ENCODE measurements at places on chromosomes 5 and 9.

- no peak for DNase-seq
Measured at GRCh38 chr9:75995066-75995465, 104.6 kb downstream of the PCSK5 start.

DNA sequence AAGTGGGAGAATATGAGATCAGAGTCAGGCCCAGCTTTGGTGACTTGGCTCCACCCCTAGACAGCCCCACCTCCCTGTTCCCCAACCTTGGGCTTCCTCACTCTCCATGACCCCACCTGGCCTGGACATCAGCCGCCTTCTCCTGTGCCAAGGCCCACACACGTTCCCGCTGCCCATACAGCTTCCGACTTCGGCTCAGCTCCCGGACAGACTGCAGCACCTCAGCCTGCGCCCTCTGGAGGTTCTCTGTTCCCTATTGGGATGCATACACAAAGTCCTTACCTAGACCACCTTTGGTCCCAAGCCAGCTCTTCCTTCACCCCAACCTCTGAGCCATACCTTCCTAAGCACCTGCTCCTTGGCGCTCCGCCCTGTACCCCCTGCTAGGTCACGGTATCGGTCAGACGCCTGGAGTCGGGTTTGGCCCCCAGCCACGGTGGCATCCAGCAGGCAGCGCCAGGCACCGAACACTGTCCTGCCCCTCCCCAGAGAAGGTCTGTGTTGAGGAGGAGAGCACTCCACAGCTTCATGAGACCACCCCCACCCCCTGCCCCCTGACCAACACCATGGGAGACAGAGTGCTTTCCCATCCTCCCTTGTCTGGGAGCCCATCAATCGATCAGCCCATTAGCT, 2.0 kb downstream of the FCHSD1 start:
- DNase-seq: no peak

DNA sequence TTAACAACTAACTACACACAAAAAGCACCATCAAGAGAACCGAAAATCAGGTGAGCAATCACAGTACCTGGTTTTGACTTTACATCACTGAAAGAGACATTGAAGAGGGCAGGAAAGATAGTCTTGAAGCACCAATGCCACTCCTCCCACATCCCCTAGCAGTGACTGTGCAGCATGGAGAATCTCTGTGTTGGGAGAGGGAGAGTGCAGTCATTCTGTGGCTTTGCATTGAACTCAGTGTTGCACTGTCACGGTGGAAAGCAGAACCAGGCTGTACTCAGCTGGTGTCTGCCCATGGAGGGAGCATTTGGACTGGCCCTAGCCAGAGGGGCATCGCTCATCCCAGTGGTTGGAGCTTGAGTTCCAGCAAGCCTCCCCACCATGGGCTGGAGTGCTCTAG, 40.4 kb downstream of the C5 start:
- DNase-seq: no peak

DNA sequence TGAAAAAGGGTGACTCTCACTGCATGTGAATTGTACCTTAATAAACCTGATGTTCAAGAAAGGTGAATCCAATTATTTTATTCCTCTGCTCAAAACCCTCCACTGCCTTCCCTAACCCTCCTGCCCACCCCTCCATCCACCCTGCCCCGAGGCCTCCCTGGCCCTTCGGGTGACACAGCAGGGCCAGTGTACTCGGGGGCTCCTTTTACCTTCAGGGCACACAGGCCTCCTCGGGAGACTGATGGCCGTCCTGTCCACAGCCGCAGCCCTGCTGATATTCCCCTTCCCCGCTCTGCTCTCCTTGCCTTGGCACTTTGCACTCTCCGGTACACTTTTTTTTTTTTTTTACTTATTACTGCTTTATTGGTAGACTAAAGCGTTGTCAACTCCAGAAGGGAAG, 234.0 kb downstream of the CACNA1B start:
- DNase-seq: no peak

- no peak for DNase-seq
Measured at GRCh38 chr5:96148376-96148775, 186.7 kb upstream of the ELL2 start.

DNA sequence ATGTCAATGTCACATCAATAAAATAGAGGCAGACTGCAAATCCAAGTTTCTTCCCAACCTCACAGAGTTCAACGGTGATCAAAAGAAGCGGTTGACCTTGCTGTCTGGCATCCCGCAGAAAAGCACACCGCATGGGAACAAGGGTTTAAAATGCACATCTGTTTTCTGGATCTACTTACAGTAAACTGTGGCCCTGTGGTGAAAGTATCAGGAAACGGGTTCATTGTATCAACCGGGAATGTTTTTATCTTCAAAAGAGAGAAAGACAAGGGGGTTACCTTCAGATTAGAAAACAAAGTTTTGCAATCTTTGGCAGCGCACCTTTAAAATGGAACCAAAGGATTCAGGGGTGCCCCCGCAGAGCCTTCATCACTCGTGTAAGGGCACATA, 15.5 kb upstream of the FRRS1L start:
- no peak for DNase-seq

DNA sequence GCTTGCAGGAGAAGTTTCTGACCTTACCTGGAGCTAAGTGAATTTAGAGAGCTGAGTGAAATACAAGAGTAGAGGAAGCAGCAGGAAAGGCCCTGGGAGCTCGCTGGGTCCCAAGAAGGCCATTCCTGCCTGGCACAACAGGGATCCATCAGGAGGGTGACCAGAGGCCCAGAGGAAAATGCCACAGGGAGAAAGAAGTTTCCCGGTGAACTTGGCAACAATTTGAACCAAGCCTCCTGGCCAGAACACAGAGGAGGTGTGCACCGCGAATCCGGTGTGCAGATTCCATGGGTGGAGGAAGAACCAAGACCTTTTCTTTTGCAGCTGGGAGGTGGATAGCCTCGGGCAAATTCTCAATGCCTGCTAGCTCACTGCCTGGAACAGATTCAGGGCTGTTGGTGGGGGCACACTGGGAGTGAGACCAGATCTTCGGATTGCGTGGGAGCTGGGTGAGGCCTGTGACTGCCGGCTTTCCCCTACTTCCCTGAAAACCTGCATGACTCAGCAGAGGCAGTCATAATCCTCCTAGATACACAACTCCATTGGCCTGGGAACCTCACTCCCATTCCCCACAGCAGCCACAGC, 1850.9 kb upstream of the NUDT12 start:
- no peak for DNase-seq

GRCh38 chr9:101618698-101619097, 23.9 kb upstream of the PPP3R2 start:
- no peak for DNase-seq

GRCh38 chr9:72997387-72997995, 44.6 kb upstream of the ALDH1A1 start:
- no peak for DNase-seq

- no peak for DNase-seq
Measured at GRCh38 chr5:177959315-177959714, 36.7 kb downstream of the PROP1 start.

GRCh38 chr9:112705768-112706427, 12.0 kb downstream of the INIP start:
- DNase-seq: no peak

DNA sequence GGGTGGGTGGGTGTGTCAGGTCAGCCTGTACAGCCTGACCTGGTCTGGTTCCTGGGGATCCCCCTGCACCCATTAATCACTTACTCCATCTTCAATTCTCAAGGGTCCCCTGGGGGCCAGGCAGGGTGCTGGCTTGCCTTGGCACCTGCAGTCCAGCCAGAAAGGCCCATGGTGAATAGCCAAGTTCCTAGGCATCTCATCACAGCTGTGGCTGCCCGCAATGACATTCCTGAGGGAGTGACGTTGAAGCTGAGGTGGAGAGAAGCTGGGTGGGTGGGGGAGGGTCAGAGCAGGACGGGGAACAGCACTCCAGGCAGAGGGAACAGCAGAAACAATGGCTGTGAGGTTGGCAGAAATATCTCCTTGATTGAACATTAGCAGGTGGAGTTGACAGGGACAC, 10.6 kb downstream of the HMCN2 start:
- DNase-seq: no peak

DNA sequence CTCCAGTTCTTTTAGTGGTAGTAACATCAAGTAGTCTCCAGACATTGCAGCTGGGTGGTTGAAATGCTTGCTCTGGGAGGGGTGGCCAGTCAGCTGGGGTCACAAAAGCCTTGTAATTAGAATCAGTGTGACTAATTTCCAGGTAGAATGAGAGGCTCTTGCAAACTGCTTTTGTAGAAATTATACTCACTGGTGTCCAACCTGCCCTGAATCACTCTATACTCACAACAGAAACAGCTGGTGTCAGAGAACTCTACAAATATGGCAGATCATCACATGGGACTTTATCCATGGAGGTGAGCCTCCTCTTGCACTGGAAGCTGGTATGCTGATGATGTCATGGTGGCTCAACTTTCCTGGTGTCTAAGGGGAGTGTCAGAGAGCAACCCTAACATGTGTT, 71.3 kb downstream of the SH3TC2 start:
- no peak for DNase-seq

- DNase-seq: no peak
Measured at GRCh38 chr9:10045598-10045997, 567.2 kb downstream of the PTPRD start.

GRCh38 chr5:169367861-169368260, 66.9 kb upstream of the SLIT3 start:
- no peak for DNase-seq

DNA sequence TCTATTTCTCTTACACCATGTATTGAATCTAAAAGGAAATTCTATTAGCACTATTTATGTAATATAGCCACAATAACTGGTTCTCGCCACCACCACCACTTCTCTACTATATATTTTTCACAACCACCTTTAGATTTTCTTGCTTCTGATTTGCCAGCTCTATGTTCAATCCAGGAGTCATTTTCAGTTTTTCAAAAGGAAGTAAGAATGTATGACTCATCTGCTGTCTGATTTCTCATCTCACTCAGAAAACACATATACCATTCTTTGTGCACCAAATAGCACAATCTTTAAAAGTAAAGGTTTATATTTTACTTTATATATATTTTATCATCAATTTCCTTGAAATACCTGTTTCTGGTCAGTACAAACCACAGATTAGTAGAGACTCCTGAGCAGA, 1127.5 kb downstream of the TAF11L14 start:
- DNase-seq: no peak

- no peak for DNase-seq
Measured at GRCh38 chr9:81621785-81622259, 67.5 kb downstream of the TLE1 start.

GRCh38 chr5:173041881-173042762, 14.0 kb upstream of the CREBRF start:
- DNase-seq: no peak

- no peak for DNase-seq
Measured at GRCh38 chr9:37959976-37960375, 56.0 kb upstream of the SLC25A51 start.

DNA sequence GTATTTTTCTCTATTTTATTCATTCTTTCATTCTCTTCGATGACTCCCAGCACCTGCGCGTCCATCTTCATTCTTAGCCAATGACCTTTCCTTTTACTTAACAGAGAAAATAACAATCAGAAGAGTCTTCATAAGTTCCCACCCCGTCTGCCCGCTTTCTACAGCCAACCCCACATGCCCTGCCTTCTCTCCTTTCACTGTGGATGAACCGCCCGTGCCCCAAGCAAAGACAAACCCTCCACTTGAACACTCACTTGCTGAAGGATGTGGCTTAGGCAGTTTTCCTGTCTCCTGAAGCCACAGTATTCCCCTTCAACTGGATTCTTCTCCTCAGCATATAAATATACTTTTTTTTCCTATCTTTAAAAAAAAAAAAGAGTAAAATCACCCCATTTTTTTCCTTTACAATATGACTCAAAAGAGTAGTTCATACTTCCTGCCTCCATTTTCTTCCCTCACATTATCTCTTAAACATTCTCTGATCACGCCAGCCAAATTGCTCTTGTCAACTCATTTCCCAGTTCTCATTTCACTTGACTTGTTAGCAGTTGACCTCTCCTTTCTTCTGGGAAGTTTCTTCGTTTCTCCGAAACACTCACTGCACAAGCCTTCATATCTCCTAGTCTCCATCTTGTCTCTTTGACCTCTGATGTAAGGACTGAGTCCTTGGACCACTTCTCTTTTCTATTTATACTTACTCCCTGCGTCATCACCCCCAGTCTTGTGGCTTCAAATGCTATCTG, 11.1 kb downstream of the NIPSNAP3B start:
- DNase-seq: no peak

DNA sequence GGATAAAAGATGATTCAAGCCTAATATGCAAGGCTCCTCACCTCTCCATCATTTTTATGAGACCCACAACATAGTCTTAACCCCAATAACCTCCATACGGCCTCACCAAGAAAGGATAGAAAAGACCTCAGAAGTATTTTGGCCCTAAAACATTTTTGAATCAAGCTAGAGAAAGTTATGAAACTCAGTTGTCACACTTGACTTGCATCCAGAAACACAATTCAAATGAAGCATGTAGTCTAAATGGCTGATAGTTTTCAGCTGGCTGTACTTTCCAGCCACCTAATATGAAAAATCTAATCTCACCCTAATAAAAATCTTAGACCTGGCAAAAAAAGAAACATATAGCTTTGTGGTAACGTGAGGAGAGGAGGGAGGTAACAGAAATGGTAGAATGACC, 116.1 kb downstream of the ARL15 start:
- DNase-seq: no peak

- DNase-seq: no peak
Measured at GRCh38 chr5:80146046-80146445, 109.8 kb downstream of the SERINC5 start.

- no peak for DNase-seq
Measured at GRCh38 chr5:37902323-37902722, 62.5 kb upstream of the GDNF start.

- DNase-seq: no peak
Measured at GRCh38 chr5:75509546-75509945, 1.9 kb downstream of the CERT1 start.

- no peak for DNase-seq
Measured at GRCh38 chr9:16367605-16368231, 502.8 kb downstream of the BNC2 start.

- no peak for DNase-seq
Measured at GRCh38 chr5:159104051-159104651, 4.4 kb upstream of the EBF1 start.

- no peak for DNase-seq
Measured at GRCh38 chr5:3600106-3601060, 4.8 kb downstream of the IRX1 start.

GRCh38 chr5:32949286-32949970, 238.3 kb downstream of the NPR3 start:
- DNase-seq: no peak

DNA sequence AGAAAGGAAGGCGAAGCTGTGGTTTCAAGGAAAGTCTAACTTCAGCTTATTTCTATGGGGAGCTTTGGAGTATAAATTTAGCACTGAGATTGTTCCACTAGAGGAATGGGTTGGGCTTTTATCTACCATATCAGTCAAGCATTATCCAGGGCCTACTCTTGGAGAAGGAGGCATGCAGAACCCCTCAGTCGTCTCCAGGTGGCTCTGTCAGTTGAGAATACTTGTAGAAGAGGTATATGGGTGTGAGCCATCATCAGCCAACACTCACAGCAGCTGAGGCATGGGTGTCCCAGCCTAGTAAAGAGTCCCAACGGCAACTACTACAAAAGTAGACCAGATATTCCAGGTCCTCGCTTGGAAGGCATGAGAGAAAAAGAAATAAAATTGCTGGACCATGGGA, 548.5 kb upstream of the GRAMD2B start:
- DNase-seq: no peak

All from esophagus squamous epithelium (tissue), 5 donors.